ENCODE measurements at places on chromosomes 12 and 14.
A peak's percentile ranks its signal among the peaks of the same experiment; 100 is the strongest.

GRCh38 chr12:9919443-9919842 lies 12.7 kb downstream of the CLEC2A start:
- no peak for DNase-seq

DNA sequence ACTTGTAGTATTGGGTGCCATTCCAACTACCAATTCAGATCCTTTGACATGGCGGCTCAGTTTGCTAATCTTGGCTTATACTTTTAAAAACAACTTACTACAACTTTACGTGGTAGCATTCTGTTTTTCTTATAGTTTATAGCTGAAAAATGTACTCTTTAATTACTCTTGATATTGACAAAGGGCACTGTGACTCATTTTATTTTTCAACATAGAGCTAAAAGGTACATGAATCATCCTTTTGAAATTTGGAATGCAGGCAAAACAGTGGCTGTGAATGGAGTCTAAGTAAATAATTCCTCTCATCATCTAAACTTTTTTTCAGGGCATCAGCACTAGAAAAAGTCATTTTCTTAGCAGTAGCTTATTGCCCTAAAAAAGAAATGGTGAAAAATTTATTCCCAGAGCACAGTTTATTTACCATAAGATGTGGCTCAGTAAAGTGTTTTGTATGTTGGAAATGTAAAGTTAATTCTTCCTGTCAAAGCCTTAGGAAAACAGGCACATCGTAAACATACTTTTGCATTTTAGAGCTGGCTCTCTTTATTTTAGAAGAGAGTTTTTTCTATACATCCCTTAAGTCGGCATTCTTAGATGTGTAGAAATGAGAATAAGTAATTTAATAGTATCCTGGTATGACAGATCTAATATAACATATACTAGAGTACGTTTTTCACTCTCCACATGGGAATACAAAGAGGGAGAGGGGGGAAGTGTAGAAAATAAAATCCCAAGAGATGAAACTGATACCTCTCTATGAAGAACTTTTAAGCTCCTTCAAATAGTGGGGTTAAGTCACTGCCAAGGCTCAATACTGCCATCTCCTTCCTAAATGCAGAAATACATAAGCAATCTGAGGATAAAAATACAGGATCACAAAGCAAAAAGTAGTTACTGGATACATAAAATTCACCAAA lies 55.2 kb downstream of the SLC25A21 start:
- DNase-seq: no peak

GRCh38 chr12:74957231-74957630 lies 252.4 kb downstream of the KCNC2 start:
- DNase-seq: no peak

DNA sequence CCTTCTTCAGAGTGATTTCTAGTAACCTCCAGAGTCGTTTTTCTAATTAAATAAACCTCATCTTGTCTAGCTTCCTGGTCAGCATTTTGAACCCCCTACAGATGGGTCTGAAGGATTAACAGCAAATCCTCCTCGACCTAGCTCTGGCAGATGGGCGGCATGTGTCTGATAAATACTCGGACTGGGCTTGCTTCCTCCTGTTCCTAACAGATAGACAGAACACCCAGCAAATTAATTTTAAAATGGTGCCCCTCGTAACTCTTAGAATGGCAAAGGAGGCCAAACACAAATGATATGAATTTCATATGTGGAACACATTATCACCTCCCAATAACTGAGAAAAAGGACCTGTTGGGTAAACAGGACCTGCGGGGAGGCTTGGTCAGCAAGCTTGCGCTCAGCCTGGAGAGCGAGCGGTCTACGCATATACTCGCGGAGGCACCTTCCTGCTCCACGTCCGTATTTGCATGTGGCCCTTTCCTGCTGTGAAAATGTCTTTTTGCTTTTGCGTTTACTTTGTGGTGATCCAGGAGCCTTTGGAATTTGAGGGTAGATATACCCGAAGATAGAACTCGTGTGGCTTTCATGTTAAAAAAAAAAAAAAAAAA lies 79.6 kb downstream of the OTX2 start:
- DNase-seq: no peak

GRCh38 chr12:63037746-63038712 lies 103.1 kb upstream of the PPM1H start:
- no peak for DNase-seq

DNA sequence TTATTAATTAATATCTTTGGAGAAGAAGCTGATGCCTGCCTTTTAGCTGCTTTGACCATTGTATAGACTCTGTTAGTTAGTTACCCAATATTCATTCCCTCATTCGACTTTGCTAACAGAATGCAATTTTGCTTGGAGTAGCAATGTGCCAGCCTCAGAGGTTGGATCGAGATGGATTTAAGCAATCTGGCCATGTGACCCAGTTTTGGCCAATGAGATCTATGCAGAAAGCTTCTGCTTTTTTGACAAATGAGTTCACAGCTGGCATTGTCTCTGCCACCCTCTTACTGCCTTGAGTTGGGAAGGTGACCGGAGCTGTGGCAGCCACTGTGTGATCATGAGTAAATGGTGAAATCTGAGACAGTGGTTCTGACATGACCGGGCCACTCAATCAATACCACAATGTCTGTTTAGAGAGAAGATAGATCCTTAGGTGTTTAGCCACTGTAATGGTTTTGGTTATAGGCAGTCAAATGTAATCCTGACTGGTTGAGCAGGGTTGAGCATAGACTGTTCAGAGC lies 74.9 kb upstream of the MED13L start:
- no peak for DNase-seq

GRCh38 chr14:88614218-88614907 lies 51.5 kb downstream of the ZC3H14 start:
- DNase-seq: no peak

- no peak for DNase-seq
These were observed 26.6 kb upstream of the GTF2A1 start for GRCh38 chr14:81247271-81247766.

DNA sequence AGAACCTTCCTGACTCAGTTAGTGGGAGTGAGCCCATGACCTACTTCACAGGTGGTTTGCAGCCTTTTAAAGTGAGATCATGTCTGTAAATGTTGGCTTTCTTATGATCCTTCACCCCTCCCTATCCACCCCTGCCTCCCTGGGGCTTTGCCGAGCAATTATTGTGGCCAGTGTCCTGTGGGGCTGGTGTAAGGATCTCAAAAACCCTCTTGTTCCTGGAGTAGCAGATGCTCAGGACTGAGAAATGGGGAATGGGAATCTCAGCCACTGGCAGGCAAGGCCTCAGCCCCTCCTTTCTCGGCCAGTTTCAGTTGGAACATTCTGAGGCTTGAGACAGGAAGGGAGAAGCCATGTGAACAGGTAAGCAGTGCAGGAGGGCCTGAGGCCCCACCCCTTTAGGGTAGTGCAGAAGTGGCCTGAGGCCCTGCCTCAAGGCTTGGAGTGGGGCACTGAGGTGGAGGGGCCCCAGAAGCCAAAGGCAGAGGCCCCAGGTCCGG lies 53.8 kb downstream of the PLEKHG3 start:
- DNase-seq: peak; percentile 24

Data from RPMI8226 (cell line).